ENCODE measurements at places on chromosomes 4 and X. TPM values are rescaled to one million over a fixed set of nuclear protein-coding genes. Genes with fewer than 3 reads are reported as not detected.

Gene GUCY1A1
- total RNA-seq, result 0.39 TPM

Gene PPP2R2C
- total RNA-seq, result not detected

Gene ARHGAP24
- total RNA-seq, result 1.3 TPM

Gene C1QTNF7
- not detected for total RNA-seq

Gene NPNT
- total RNA-seq, result 0.32 TPM

Gene SLIT2
- total RNA-seq, result not detected

Gene TCEAL7
- not detected for total RNA-seq
